ENCODE measurements at places on chromosomes 16 and 17. TPM values are rescaled to one million over a fixed set of nuclear protein-coding genes. Genes with fewer than 3 reads are reported as not detected.

ANKS4B gene
- not detected for total RNA-seq

COX6A2 gene
- total RNA-seq: not detected

MRPS23 gene
- total RNA-seq: 21.4 TPM

MYLK3 gene
- total RNA-seq: 0.14 TPM

MYO15A gene
- 0.44 TPM for total RNA-seq

CD300E gene
- not detected for total RNA-seq

HOXB7 gene
- 0.66 TPM for total RNA-seq

MSI2 gene
- 26.8 TPM for total RNA-seq

AANAT gene
- not detected for total RNA-seq

TPSB2 gene
- total RNA-seq: not detected

NPW gene
- 1.0 TPM for total RNA-seq

AIPL1 gene
- not detected for total RNA-seq

PLD6 gene
- 3.4 TPM for total RNA-seq

GPR179 gene
- not detected for total RNA-seq

OR1A1 gene
- not detected for total RNA-seq

NOMO2 gene
- 197 TPM for total RNA-seq

SALL1 gene
- total RNA-seq: 0.22 TPM

EXOC3L1 gene
- not detected for total RNA-seq

UBTF gene
- total RNA-seq: 49.2 TPM

FBXO39 gene
- 0.22 TPM for total RNA-seq

SLC35G6 gene
- not detected for total RNA-seq

TERB1 gene
- total RNA-seq: not detected

KRTAP4-9 gene
- total RNA-seq: not detected

CCL7 gene
- total RNA-seq: 3.4 TPM

C16orf74 gene
- total RNA-seq: 21.8 TPM

ABCA3 gene
- 0.72 TPM for total RNA-seq

GNGT2 gene
- total RNA-seq: 0.14 TPM

HSD17B2 gene
- 120 TPM for total RNA-seq

CACNG3 gene
- not detected for total RNA-seq

FBXW10 gene
- under 0.01 TPM for total RNA-seq

TBC1D3B gene
- 0.29 TPM for total RNA-seq

KRTAP17-1 gene
- total RNA-seq: not detected

HAP1 gene
- 0.44 TPM for total RNA-seq

CMTM1 gene
- 2.4 TPM for total RNA-seq

TOM1L1 gene
- 21.8 TPM for total RNA-seq

KRT33A gene
- not detected for total RNA-seq

ATP6V0D1 gene
- total RNA-seq: 198 TPM

AGRP gene
- not detected for total RNA-seq

ZBTB4 gene
- total RNA-seq: 35.8 TPM

DNAH17 gene
- total RNA-seq: not detected

ST6GALNAC2 gene
- 1.3 TPM for total RNA-seq

CHST6 gene
- total RNA-seq: under 0.01 TPM

TRPV2 gene
- total RNA-seq: 395 TPM

NUPR1 gene
- total RNA-seq: 1.1 TPM

ZNF287 gene
- total RNA-seq: 5.3 TPM

KCNG4 gene
- not detected for total RNA-seq

KRTAP4-3 gene
- not detected for total RNA-seq

CCDC154 gene
- total RNA-seq: 0.14 TPM

NPIPB13 gene
- 0.29 TPM for total RNA-seq

SDR42E1 gene
- 0.22 TPM for total RNA-seq

PLEKHG4 gene
- total RNA-seq: 6.6 TPM

CCL3 gene
- total RNA-seq: not detected

GPR142 gene
- not detected for total RNA-seq

MSRB1 gene
- total RNA-seq: 13.3 TPM

C16orf78 gene
- total RNA-seq: not detected

TEX14 gene
- not detected for total RNA-seq

ENPP7 gene
- not detected for total RNA-seq

PRRT2 gene
- 0.44 TPM for total RNA-seq

All from placental pericyte (primary cell).